ENCODE measurements at places on chromosomes 4 and X.

GRCh38 chr4:185847352-185848097 lies 35.5 kb upstream of the SORBS2 start:
- DNase-seq = peak; percentile 86

DNA sequence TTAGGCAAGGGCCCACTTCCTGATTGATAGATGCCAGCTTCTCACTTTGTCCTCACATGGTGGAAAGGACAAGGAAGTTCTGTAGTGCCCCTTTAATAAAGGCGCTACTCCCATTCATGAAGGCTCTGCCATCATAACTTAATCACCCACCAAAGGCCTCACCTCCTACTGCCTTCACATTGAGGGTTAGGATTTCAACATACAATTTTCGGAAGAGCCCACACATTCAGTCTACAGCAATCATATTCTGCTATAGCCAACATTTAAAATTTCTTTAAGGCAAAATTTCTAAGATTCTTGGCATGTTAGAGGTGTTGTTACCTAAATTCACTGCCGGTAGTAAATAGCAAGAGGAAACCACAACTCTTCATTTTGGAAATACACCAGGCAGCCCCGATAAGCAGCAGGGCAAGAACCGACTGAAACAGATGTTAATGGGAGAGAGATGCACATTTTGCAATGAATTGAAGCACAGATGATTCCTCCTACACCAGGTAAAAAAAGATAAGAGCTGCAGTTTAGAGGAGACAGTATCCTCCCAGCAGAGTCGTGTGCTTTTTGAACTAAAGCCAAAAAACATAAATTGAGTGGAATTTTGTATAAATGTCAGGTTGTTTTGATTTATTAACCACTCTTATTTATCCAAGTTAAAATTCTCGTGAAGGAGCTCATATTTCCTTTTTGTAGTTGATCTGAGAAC lies 594.9 kb downstream of the KCTD8 start:
- DNase-seq = no peak

DNA sequence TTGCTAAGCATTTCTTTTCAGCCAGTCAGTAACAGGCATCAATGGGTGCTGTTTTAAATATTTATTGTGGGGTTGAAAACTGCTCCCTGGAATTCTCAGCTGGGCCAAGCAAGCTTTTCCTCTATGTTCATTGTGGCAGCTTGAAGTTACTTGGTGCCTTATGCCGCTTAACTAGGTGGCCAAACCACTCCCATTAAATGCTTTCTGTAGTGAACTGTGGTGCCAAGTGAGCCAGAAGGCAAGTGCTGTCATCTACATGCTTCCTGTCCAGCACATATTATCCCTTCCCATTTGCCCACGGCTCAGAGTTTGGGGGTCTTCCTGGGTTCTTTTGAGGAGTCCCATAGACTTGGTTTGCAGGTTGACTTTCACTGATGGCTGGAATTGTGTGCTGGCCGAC lies 64.8 kb downstream of the TAB3 start:
- no peak for DNase-seq

DNA sequence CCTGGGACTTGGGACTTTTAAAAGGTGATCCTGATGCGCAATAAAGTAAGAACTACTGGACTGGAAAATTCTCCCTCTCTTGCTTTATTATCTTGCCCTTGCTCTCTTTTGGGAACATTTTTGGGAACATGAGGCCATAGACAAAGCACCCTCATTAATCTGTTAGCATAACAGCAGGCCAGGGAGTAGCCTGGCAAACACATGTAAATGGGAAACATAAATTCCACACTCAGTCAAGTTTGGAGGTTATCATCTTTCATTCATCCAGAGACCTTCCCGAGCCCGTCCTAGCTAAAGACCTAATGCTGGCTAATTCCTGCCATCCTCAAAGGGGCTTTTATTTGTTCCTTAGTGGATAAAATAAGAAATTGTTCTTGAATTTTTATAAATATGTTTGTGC lies 162.8 kb upstream of the ARX start:
- DNase-seq = no peak

GRCh38 chrX:138026211-138026610 lies 460.3 kb downstream of the ZIC3 start:
- DNase-seq = peak; percentile 4

GRCh38 chr4:187504974-187505797 lies 490.4 kb upstream of the ZFP42 start:
- no peak for DNase-seq

GRCh38 chr4:25075851-25076250 lies 45.1 kb upstream of the LGI2 start:
- DNase-seq = no peak

DNA sequence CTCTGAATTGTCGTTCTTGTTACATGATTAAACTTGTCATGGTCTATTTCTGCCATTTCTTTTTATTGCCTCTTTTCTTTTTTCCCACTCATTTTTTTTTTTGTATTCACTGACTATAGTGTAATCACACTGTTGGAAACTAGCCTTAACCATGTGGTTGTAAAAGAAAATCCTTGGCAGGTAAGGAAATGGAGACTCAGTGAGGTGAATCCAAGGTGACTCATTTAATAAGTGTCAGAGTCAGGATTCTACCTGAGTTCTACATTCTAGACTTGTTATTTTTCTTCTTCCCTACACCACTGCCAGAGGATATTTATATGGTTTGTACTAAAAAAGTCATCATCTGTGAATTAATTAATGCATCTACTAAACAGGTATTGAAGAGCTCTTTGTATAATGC lies 152.2 kb downstream of the CBLL2 start:
- no peak for DNase-seq
